Stimulated activated CD4-positive, alpha-beta T cell treated with anti-CD3 and anti-CD28 coated beads, TNF-alpha, amount 100 ng/mL, for 48 hours (primary cell): ENCODE measurements at places on chromosomes 11 and 22.

- DNase-seq: no peak
These were observed 366.8 kb downstream of the SHANK2 start for GRCh38 chr11:70885281-70886231.

- DNase-seq: no peak
These were observed 103.0 kb downstream of the KCNQ1 start for GRCh38 chr11:2547806-2548205.

DNA sequence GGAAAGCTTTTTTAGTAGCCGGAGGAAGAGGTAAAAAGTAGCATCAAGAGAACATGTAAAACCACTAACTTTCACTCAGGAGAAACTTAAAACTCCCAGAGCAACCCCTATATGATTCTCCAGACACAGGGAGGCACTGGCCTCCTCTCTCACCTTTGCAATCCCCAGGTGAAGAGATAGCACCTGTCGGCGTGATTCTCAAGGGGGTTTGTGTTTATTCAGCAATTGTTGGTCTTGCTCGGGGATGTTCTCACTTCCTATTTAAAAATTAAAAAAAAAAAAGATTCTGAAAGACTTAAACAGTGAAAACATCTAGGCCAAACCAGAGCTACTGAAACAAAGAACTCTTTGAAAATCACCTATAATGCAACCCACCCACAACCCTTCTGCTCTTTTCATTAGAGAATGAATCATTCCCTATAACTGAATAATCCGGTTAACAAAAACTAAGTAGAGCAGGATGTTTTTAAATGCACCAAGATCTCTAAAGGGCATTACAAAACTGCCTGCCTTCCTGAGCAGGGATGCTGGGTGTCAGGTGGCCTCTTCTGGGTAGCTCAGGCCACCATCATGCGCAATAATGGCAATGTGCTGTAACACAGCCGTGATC is 24.9 kb downstream of the DHCR7 start:
- no peak for DNase-seq

GRCh38 chr22:22865311-22866072 is 22.1 kb upstream of the IGLL5 start:
- no peak for DNase-seq

GRCh38 chr11:46238078-46238966 is 39.1 kb upstream of the CREB3L1 start:
- DNase-seq: peak; percentile 35

DNA sequence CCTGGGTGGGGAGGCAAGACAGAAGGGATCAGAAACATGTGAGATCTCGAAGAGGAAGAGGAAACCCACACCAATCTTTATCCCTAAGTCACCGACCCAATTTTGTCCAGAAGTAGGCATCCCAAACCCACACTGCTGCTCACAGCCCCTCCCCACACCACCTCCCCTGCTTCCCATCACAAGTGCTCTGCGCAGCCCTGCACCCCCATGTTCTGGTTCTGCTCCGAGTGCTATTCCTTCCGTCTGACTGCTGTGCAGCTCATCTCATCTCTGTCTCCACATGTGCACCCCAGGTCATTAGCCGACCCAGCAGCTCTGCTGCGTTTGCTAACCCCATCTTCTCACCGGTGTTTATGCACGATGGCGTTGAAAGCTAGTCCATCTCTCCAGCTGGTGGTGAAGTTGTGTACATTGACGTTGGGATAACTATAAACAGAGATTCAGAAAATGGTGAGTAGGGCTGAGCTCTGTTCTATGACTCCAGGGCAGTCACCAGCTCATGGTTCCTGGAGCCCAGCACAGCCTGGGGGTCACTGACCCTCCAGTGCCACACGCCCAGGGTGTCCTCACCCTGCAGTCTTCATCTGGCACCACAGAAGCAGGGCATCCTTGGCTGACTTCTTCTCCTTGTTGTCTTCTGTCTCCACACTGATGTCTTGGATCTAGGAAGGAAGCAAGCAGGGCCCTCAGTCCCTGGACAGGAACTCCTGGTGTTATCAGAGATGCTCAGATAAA is 15.1 kb downstream of the SPTBN2 start:
- no peak for DNase-seq

- no peak for DNase-seq
These were observed 139.0 kb downstream of the FCHSD2 start for GRCh38 chr11:73003088-73003487.

GRCh38 chr11:109584001-109584972 is 162.3 kb downstream of the C11orf87 start:
- no peak for DNase-seq
